ENCODE measurements at places on chromosomes 7 and 10.

- no peak for DNase-seq
Observed at GRCh38 chr10:86905429-86905828, 52.0 kb downstream of the MMRN2 start.

- DNase-seq = no peak
Observed at GRCh38 chr10:69047111-69047832, 40.6 kb upstream of the SRGN start.

DNA sequence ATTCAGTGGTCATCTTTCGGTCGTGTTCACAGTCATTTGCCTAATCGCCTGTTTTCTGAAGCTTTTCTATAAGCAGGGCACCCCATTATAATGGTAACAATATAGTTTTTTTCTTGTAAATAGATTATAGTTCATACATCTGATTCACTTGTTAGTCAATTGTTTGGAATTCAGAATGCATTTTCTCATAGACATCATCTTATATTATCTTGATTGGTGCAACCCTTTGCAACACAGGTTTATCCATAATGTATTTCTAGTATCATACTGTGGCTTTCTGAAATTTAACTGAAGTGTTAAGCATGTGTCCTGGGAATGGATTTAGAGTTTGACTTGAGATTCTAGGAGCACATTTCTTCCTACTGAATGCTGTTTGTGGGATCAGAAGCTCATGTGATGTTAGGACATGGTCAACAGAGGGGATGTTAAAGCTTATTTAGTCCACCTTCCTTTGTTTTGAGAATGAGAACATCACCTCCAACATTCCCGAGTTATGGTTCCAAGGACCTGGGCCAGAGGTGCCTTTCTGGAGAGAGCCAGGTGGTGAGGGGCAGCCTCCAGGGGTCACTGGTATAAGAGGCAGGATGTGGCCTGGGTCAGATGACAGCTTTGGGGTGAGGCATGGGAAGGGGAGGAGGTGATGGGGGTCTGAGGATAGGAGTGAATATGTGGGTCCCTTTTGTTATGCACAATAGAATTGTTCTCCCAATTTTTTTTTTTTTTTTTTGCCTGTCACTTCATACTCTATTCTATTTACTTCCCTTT, 415.6 kb downstream of the EXOC4 start:
- DNase-seq = no peak

- no peak for DNase-seq
Observed at GRCh38 chr10:71962901-71963300, 1.3 kb upstream of the CHST3 start.

DNA sequence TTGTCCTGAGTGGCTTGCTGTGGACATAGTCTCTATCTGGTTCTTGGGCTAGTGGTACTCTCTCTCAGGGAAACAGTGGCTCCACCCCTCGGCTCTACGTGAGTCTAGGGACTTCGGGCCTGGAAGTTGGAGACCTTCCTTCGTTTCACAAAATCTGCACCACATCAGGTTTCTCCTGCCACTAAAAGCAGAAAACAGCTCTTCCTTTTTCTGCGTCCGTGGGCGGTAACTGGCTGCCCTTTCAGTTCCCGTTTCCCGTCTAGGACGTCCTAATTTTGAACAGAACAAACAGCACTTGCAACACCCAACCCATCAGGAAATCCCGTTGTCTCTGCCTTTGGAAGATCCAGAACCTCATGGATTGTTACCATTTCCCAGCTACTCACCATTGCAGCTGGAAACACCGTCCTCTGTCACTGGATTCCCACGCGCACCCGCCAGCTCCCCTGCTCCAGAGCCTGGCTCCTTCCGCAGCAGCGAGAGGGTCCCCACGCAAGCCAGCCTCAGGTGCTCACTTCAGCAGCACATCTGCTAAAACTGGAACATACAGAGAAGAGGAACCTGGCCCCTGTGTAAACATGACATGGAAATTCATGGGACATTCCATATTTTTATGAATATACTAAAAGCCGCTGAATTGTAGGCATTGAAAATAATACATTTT, 311.4 kb upstream of the AKR1E2 start:
- no peak for DNase-seq

DNA sequence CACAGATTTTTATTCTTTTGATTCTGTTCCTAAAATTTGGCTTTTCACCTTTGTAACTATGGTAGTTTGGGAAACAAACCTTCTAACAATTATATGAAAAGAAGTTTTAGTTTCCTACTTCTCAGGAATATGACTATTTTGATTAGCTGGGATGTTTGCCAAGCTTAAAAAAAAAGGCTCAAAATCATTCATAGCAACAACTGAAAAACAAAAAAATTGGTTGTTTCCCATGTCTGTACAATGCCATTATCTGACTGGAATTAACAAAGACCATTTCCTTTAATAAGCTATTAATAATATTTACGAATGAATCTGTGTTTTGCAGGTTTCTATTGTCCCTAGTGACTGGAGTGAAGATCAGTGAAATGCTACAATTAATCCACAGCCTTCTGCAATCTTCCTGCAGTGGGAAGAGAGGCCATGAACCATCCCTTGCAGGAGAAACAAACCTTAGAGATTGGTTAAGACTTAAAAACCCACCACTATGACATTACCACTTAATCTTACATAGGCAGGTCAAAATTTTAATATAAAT, 4.2 kb downstream of the PURB start:
- DNase-seq = no peak

GRCh38 chr7:121167971-121168370, 160.8 kb upstream of the WNT16 start:
- DNase-seq = no peak

DNA sequence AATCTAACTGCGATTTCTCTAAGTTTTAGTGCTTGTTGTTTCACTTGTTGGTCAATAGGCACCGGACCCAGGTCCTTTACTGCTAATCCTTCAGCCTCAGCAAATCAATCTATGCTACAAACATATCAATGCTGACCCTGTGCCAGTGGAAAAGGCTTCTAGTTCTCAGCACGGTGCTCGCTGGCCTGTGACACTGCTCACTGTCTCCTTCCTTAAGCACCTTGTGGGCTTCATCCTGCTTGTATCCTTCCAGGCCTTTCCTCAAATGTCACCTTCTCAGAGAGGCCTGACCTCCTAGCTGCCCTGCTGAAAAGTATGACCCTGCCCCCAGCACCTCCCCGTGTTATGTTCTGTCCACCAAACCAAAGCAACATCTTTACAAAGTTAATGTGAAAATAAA, 201.2 kb upstream of the FRMD4A start:
- peak; percentile 43 for DNase-seq

- DNase-seq = peak; percentile 51
Observed at GRCh38 chr7:39589323-39590111, 23.3 kb downstream of the YAE1 start.

GRCh38 chr10:97542169-97543024, 30.2 kb upstream of the ANKRD2 start:
- peak; percentile 87 for DNase-seq

DNA sequence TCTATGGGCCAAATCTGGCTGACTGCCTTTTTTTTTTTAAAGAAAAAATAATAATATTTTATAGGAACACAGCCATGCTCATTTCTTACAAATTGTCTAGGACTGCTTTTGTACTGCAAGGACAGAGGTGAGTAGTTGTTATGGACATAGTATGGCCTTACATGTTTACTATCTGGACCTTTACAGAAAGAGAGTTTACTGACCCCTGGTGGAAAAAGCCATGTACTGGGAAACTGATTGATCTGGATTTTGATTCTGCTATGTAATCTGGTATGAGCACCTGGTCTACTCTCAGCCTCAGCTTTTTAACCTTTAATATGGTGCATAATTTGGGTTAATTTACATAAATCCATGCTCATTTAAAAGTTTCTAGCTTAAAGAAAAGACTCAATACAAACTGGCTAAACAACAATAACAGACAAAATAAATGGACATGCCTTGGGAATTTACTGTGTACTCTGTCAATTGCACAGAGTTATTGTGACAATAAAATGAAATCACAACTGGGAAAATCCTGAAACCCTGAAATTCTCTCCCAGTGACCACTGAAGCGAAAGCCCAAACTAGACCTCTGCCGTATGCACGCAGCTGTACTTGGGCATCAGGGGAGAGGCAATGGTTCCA, 260.7 kb downstream of the BMPER start:
- DNase-seq = peak; percentile 9

DNA sequence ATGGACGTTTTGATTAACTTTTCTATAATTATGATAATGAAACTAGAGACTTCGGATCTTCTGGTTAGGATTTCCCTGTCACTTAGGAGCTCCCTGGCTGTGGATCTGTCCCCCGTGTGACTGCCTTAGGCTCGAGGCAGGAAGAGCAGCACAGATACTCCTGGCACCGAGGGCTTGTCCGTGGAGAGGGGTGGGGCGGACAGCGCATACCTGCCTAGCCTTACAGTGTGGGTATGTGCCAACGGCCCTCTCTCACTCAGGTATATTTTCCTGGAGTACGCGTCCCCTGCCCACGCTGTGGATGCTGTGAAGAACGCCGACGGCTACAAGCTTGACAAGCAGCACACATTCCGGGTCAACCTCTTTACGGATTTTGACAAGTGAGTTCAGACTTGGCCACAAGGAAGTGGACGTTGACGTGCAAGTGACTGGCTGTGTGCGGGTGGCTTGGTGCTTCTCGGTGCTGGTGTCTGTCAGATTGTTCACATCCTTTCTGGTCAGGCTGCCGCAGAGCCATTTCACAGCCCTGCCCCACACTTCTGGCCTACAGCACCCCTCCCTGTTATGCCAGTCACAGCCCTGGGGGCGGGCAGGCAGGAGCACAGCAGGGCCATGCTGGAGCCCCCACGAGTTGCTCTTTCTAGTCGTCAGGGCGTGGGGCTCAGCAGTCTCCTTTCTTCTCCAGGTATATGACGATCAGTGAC, 7.9 kb downstream of the EIF3B start:
- DNase-seq = no peak

DNA sequence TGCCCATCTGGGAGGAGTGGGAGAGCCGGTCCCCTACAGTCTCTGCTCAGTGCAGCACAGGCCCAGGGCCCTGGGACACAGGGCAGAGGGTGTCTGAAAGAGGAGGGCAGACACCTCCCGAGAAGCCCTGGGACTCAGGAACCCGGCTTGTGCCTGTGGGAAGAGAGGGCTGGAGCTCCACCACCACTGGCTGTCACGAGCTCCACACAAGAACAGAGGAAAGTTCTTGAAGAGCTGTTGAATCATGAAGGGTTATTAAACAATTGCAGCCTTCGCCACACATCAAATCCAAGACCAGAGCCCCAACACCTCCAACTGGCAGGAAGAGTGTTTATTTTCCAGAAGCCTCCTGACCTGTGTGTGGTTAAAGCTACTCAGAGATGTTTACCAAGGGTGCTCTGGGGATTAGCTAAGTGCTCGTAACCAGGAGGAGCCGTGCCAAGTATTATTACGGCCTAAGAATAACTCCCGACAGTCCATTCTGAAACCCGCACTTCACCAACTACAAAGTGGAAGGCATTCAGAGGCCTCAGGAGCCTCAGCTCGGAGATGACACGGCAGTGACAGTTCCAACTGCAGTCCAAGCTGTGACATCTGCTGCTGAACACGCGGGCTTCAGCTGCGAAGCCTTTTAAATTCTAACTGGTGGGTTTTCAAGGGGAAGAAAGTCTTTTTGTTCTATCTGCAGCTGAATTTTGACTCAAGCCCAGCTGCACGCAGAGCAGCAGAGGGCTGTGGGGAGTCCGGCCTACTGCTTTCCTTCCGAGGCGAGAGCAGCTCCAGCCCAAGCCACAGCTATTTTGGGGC, 75.1 kb downstream of the MAD1L1 start:
- peak; percentile 79 for DNase-seq

- no peak for DNase-seq
Observed at GRCh38 chr7:98221611-98222532, 10.6 kb downstream of the BHLHA15 start.

GRCh38 chr7:158473946-158474345, 113.7 kb downstream of the PTPRN2 start:
- no peak for DNase-seq

GRCh38 chr7:102890292-102890970, 22.4 kb upstream of the LRRC17 start:
- DNase-seq = no peak

DNA sequence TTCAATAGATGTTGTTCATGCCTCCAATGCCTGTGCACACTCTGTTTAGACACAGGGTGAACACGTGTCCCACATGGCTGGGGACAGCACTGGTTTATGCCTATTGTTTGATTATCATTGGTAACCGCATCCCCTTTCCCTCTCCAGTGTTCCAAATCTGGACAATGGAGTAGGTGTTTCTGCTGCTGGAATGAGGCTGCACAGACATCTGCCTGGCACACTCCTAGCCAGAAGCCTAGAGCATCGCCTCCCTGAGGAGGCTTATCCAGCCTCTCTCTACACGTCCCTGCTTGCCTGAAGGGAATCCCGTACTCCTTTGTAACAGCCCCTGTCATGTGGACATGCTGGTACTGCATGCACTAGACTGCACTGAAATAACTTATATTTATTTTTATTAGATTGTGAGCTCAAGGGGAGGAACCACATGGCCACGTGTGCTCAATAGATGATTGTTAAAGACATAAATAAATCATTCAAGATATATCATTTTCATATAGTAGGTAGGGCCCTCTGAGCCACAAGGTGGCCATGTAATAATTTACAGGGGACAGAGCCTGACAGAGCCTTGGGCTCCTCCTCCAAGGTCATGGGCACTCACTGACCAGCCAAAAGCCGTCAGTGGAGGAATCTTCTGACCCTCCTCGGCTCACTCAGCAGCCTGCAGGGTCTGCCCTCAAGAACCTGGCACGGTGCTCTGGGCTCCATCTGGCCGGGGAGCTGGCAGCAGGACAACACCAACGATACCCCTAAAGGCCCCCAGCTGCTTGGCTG, 310.9 kb upstream of the ZNF32 start:
- no peak for DNase-seq

All from Caki2 (cell line).